ENCODE measurements at places on chromosomes 7 and 10.

DNA sequence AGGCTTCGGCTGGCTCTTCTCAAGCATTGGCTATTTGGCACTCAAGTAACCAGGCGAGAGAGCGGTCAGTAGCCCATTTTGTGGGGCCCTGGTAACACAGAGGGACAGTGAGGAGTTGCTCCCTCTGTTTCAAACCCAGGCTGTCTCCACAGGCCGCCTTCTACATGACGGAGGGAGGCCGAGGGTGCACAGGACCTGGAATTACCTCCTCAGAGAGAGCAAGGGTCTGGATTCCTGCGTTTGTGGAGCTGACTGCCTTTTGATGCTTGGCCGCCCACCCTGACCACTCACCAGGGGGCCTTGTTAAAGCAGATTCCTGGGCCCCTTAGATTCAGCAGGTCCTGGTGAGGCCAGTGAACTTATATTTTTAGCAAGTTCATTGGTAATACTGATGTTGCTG lies 12.3 kb downstream of the UPP1 start:
- DNase-seq: no peak

DNA sequence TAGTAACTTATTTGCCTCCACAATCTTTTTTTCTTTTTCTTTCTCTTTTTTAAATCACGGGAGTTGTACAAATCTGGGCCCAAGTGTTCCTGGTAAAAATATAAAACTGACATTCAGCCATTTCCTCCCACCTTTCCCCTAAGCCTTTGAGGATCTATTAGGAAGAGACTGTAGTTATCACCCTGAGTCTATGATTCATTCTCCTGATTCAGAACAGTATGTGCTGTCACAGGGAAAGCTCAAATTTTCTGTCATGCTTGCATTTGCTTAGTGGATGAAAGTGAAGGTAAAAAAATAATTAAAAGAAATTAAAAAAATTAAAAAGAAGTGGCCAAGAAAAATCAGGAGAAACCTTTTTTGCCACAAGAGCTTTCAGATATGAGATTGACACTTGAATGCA lies 71.7 kb downstream of the KIF20B start:
- no peak for DNase-seq

GRCh38 chr7:86201767-86202166 lies 441.9 kb upstream of the GRM3 start:
- no peak for DNase-seq

DNA sequence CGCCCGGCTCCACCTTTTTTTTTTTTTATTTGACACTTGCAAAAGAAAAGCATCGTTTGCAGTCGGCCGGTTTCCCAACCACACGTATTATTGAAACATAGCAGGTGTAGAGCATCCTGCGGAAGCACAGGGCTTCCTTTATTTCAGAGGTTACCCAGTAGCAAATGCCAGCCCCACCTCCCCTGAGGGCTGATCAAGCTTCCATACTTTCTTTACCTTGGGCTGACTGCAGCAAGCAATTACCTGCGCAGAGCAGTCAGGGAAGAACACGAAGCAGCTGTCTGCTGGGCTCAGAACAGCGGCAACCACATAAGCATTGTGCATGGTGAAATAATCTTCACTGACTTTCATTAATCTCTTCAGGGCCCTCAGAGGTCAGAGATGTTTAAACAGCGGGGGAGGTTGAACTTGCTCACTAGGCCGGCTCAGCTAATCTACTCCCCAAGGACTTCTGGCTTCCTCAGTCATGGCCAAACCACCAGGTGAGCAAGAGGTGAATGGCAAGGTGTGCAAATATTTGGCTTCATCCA lies 784.7 kb upstream of the AUTS2 start:
- no peak for DNase-seq

- no peak for DNase-seq
These were observed 36.7 kb downstream of the DDC start for GRCh38 chr7:50528266-50529092.

DNA sequence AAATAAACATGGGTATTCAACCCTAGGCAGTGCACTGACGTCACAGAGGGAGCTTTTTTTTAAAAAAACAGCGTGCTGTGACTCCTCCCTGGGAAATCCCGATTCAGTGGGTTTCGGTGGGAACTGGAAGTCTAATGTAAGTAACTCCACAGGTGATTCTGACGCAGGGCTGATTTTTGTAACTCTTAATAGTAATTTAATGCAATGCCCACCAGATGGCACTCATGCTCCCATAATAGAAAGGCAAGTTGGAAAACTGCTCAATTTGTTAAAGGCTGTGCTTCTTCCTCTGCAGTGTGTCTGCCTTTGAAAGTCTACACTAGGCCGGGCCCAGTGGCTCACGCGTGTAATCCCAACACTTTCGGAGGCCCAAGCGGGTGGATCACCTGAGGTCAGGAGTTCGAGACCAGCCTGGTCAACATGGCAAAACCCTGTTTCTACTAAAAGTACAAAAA lies 10.9 kb upstream of the RSU1 start:
- DNase-seq: peak; percentile 76

DNA sequence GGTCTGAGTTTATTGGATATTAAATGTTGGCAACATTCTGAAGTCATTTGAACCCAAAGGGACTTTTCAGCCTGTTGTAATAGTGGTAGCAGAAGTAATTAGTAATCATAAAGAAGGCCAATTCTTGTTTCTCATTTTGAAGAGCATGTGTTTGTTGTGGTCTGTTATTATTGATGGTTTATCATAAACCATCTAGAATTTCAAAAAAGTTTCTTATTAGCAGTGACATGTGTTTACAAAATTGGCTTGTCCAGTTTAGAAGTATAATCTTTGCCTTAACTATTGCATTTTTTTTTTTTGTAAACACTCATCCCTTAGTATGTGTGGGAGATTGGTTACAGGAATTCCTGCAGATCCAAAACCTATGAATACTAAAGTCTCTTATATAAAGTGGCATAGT lies 177.8 kb downstream of the BBS9 start:
- DNase-seq: no peak

DNA sequence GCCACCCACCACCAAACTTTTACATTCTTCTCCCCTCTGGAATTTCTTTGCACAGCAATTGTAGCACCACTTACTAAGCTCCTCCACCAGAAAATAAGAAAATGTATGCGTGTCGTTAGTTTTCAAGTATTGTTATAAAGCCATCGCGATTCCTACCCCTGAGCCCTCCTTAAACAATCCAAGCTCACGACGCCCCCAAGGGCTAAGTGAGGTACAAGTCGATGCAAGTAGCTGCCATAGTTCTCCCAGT lies 1.3 kb downstream of the FRAT2 start:
- peak; percentile 22 for DNase-seq

- no peak for DNase-seq
These were observed 50.9 kb downstream of the SEMA3D start for GRCh38 chr7:85135977-85136376.

DNA sequence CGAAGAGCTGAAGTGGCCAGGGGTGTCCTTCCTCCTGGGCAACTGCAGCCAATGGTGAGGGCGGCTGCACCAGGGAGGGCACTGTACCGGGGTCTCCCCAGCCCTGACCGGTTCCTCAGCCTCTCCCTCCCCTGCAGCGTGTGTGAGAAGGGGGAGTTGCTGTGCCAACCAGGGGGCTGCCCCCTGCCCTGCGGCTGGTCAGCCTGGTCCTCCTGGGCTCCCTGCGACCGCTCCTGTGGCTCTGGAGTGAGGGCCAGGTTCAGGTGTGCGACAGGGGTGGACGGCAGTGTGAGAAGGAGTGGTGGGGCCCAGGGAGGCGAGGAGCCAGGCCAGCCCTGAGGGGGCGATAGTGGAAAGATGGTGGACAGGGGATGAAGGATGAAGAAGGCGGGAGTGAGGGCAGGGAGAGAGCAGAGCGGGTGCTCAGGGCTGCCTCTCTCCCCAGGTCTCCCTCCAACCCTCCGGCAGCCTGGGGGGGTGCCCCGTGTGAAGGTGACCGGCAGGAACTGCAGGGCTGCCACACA lies 30.2 kb upstream of the ZNF467 start:
- DNase-seq: no peak

DNA sequence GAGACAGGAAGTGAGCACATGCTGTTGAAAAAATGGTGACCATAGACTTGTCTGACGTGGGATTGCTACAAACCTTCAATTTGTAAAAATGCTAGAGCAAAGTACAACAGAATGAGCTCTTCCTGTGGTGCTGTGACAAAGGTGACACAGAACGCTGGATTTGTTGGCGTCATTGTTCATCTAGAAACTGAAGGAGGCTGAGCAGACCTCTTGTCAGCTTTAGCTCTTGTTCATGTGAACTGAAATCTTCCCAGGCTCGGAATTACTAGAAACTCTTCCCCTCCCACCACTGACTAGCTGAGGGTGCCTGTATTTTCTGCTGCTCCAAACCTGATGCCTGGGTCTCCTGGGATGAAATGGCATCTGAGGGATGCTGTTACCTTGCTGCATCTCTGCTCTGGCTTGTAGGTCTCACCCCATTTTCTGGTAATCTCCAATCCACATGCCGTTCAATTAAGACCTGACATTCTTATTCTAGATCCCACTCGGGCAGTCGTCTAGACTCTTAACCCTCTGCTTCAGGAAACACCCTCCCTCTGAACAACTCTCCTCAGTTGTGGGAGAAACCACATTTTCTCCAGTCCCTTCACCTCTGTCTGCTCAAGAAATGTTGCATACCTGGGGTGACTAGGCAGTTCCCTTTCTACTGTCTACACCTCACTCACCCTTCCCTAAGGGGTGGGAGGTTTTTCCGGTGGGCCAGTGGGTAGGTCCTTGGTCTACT lies 349.3 kb downstream of the CXCL12 start:
- no peak for DNase-seq

GRCh38 chr7:156639426-156640256 lies 933 bp upstream of the RNF32 start:
- DNase-seq: no peak

DNA sequence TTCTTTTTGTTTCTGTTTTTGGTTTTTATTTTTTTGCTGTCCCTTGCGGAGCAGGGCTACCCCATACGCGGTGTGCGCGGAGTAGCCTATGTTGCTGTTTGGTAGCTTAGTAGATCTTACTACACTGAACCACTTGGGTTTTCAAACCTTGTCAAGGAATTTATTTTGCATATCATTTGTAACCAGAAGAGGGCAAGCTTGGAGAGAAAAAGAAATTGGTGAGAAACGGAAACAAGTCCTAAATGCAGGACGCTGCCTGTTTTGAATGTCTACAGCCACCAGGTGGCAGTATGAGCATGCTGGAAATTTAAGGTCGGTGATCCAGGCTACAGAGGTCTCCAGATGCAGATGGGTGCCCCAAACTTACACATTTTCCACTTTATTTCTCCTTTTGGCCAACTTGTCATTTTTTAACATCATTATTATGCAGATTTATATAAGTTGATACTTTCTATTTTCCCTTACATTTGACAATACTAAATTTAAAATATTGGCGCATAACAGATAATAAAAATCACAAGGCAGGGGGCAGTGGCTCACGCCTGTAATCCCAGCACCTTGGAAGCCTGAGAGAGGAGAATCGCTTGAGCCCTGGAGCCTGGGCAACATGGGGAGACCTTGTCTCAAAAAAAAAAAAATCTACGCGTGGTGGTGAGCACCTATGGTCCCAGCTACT lies 15.3 kb upstream of the TRA2A start:
- peak; percentile 86 for DNase-seq

GRCh38 chr7:152633504-152633903 lies 42.4 kb downstream of the XRCC2 start:
- no peak for DNase-seq

- no peak for DNase-seq
These were observed 164.1 kb downstream of the PPP1R17 start for GRCh38 chr7:31851119-31851518.

DNA sequence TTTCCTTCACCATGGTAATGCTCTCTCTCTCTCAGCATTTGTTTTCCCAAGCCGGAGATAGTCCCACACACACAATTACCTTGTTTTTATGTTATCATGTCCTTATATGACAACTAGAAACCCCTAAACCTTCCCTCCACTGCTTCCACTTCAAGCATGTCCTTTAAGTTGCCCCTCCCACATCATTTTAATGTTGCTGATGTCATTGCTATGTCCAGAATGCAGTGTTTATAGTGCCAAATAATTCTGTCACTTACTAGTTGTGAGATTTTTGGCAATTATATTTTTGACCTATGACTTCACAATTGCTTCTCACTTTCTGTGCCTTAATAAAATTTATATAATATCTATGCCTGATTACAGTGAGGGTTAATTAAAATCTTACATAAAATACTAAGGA lies 645.9 kb downstream of the XPNPEP1 start:
- no peak for DNase-seq

DNA sequence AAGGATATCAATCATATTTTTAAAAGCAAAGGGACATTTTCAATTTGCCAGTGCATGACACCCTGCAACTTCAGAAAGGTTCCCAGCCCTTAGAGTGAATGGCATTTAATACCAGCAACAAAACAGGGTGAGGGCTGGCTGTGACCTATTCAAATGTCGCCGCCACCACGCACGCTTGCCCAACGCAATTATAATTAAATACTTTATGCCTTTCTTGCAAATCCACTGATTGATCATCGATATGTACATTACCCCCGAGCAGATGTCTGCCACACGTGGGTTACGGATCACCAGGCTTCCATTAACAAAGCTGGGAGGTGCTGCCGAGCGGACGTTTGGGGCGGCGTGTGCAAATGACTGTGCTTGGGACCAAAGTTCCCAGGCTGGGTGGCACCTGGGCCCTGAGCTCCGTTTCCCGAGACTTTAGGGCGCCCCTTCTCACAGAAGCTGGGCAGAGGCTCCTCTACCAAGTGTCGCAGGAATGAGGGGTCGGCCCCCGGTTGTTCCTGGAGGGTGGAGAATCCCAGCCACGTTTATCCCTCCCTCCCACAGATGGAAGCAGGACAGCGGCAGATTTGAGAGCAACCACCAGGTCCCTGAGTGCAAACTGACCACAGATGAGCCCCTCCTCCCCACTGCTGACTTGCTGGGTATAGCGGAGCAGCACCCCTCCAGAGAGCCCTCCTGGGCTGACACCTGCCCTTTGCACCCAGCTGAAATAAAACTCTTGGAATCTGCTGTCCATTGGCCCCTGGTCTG lies 3.9 kb downstream of the FOXL3 start:
- no peak for DNase-seq

DNA sequence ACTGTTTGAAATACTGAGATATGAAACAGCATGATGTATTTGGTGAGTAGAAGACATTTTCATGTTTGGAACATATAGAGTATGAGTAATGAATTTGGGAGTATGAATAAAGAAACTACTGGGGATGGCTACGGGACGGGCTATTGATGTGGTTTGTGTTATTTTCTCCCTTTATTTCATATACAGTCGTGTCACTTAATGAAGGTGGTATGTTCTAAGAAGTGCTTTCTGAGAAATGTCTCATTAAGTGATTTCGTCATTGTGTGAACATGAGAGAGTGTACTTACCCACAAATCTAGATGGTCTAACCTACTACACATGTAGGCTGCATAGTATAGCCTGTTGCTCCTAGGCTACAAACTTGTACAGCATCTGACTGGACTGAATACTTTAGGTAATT lies 106.3 kb downstream of the CCNY start:
- DNase-seq: peak; percentile 49

DNA sequence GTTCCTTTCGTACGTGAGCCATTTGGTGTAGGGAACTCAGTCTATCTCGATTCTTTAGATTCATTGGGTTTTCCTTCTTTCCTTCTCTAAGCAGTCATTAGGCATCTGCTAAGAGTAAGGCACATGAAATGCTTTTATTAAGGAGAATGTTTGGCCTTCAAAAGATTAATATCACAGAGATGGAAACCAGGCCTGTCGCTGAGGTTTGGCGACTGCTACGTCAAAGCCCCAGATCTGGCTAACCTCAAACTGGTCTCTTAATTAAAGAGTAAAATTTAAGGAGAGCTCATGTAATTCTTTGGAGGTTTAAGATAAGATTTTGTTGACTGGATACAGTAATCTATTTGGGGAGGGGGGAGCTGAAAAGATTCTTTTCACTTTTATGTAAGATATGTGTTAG lies 189.8 kb downstream of the JCAD start:
- no peak for DNase-seq

GRCh38 chr7:158328376-158329013 lies 259.1 kb downstream of the PTPRN2 start:
- DNase-seq: no peak
